Activated CD8-positive, alpha-beta memory T cell treated with anti-CD3 and anti-CD28 coated beads for 4 hours (primary cell): ENCODE measurements at places on chromosomes 5 and 9.

DNA sequence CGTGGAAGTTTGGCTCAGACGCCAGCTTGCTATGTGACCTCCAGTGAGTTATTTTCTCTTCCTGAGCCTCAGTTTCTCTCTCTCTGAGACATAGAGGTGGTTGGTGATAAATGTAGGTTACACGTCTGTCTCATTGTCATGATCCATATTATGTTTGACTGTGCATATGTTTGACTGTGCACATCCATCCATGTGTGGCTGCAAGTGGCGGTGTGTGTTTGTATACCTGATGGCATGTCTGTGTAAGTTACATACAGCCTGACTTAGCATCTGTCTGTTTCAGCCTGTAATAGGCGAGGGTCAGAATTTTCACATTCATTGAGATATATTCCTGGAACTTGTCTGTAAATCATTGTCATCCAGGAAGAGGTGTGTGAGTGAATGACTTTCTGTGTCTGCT is 3.3 kb downstream of the SPARC start:
- no peak for DNase-seq

GRCh38 chr5:149849966-149850910 is 94.4 kb downstream of the PDE6A start:
- DNase-seq = no peak

DNA sequence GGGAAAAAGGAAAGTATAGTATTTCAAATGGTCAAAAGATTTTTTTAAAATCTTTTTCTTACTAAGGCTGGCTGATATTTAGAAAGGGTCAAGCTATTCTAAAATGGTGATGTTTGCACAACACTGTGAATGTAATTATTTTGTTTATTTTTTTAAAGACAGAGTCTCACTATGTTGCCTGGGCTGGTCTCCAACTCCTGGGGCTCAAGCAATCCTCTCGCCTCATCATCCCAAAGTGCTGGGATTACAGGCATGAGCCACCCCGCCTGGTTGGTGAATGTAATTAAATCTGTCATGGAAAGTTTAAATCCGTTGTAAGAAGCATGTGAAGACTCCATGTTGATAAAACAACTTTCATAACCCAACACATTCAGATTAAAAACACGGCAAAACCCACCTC is 2.6 kb downstream of the UBTD2 start:
- DNase-seq = no peak

- DNase-seq = no peak
Observed at GRCh38 chr9:108103046-108103693, 613.6 kb upstream of the KLF4 start.

DNA sequence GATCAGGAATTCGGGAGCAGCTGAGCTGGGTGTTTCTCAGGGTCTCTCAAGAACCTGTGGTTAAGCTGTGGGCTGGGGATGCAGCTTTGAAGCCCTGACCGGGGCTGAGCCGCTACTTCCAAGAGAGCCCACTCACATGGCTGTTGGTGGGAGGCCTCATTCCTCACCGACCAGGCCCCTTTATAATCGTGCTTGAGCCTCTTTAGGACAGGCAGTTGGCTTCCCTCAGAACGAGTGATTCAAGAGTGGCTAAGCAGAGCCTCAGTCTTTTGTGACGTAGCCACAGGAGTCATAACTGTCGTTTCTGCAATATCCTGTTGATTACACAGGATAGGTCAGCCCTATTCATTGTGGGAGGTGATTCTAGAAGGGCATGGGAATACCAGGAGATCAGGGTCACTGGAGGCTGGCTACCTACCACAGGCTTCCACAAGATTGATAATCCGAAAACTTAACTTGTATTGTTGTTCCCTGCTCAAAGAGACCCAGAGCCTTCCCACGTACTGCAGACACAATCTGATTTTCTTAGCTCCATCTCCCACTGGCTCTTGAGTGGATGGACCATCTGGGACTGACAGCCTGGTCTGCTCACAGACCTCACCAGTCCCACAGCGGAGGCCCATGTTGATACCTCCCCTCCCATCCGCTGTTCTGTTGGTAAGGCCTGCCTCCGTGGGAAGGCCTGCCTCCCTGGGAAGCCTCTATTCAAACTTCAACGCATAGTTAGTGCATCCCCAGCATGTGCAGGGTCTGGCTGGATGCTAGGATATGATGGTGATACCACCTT is 3.0 kb upstream of the ERGIC1 start:
- no peak for DNase-seq

DNA sequence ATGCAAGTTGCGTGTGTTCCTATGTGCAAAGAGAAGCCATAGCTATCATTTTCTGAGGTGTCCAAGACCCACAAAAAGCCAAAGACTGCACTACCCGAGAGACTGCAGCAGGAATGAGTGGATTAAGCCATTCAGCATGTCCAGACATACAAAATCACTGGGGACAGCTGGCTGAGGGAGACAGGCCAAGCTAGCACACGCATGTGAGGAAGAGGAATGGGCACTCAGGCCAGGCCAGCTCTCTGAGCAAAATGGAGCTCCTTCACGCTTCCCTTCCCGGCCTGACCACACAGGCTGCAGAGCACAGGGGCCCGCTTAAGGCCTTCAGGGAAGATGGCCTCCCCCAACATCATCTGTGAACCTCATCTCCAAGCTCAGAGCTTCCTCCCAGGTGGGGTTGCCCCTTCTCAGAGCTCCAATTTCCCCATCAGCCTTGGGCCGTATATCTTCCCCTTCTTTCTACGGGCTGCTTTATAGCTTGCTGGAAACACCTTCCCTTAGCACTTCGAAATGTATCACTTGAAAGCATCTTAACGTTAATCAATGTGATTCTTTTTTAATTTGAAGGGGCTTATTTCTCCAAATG is 8.4 kb downstream of the DCANP1 start:
- DNase-seq = no peak

DNA sequence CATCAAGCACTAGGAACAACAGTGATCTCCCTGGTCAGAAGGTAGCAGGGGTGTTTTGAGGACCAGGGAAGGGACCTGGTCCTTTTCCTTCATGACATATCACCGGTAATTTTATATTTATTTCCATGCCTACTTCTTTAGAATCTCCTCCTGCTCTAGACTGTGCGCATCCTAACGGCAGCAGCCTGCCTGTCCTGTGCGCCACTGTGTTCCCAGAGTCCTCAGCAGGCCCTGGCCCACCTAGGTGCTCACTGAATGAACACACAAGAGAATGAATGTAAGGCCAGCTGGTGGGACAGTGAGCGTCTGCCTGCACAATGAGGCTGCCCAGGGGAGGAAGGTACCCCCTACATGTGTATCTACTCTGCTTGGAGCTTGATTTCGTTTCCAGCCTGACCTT is 51.5 kb downstream of the C5orf15 start:
- DNase-seq = no peak

DNA sequence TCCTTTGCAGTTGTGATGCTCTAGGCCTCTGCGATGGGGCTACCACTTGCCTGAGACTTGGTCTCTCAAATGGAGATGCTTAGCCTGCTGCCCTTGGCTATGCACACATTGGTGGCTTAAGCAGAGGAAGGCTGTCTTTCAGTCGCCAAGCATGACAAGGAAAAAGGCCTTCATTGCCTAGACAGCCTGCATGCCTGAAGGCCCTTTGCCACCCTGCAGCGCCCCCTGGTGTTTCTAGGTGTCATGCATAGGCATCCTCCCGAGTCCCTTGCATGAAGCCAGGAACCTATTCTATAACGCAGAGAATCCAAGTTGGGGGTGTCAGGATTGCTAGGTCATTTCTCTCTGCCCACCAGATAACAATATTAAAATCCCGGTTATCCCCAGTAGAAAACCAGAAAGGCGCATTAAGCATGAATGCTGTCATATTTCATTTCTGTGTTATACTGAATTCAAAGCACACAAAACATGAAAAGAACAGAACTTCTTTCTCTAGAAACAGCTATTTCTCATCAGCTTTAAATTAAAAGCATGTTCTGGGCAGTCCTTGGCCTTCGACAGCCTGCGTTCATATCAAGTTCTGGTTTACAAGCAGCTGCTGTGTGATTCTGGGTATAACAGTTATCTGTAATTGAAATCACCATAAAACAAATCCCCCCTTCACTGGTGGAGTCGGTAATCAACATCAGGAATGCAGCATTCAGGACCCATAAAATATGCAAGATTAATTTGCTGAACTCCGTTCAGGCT is 59.7 kb upstream of the TRPC7 start:
- no peak for DNase-seq

GRCh38 chr5:157816682-157817386 is 42.1 kb downstream of the CLINT1 start:
- DNase-seq = no peak

GRCh38 chr5:110623874-110624273 is 102.6 kb downstream of the TMEM232 start:
- DNase-seq = no peak

- no peak for DNase-seq
Observed at GRCh38 chr9:116686693-116687073, 422 bp upstream of the TRIM32 start.

- no peak for DNase-seq
Observed at GRCh38 chr5:52846182-52846842, 58.6 kb downstream of the ITGA1 start.

- no peak for DNase-seq
Observed at GRCh38 chr5:171857489-171857876, 71.9 kb downstream of the SMIM23 start.

DNA sequence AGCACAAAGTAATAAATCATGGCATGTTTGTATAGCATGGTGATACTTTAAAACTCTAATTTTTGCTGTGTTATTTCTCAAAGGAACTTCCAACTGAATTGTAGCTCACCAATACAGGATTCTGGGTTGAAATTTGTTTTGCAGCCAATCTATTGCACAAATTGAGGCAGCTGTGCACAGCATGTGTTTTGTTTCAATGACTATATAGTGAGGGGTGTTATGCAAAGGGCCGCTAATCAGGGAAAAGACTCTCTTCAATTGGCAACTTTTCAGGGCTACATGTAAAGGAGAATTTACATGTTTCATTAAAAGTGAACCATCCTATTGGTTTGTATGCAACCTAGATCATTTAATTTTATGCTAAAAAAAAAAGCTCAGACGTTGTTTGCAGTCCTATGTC is 44.6 kb downstream of the PLPPR1 start:
- no peak for DNase-seq

DNA sequence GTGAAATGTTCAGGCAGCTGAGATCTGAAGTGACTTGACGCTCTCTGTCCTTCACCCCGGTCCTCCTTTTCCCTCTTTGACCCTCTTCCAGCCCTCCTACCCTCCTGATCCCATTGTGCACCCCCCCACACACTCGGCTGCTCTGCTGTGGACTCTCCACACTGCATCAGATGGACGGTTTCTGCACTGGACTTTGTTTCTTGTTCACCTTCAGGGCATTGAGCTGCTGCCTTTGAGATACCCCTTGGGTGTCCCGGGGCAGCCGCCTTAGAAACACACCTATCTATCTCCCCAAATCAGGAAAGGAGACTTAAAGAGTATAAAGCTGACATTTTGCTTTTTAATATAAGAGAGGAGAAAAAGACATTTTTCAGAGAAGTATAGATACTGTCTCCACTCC is 27.5 kb downstream of the AMBP start:
- DNase-seq = no peak

GRCh38 chr9:37587521-37587920 is 4.9 kb downstream of the TOMM5 start:
- no peak for DNase-seq

DNA sequence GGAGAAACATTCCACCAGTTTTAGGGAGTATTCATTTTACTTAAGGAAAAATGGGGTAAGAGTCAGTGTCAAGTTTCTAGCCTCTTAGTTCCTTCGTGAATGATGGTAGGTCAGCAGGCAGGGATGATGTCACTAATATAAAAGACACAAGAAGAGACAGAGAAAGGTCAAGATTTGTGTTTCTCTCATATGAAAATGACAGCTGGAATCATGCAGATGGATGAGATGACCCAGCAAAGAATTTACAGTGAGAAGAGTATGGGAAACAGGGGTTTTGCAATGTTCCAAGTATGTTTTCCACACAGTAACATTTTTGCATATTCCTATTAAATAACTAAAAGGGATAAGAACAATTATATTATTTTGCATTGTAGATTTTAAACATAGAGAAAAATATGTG is 749.6 kb upstream of the DMAC1 start:
- DNase-seq = no peak

DNA sequence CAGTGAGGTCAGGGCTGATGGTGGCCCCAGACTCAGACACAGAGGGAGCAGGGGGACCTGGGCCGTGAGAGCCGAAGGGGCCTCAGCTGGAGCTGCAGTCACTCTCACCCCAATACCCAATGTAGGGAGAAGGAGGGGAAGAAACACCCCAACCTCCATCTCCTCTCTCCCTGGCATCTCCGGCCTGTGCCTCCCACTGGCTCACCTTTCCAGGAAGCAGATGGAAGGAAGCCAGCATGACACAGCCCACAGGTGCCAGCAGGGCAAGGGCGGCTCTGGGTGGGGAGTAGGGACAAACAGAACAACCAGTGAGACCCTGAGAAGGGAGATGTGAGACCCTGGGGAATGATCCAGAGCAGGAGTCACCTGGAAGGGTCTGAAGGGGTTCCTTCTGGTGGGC is 3.0 kb upstream of the CRB2 start:
- DNase-seq = no peak

DNA sequence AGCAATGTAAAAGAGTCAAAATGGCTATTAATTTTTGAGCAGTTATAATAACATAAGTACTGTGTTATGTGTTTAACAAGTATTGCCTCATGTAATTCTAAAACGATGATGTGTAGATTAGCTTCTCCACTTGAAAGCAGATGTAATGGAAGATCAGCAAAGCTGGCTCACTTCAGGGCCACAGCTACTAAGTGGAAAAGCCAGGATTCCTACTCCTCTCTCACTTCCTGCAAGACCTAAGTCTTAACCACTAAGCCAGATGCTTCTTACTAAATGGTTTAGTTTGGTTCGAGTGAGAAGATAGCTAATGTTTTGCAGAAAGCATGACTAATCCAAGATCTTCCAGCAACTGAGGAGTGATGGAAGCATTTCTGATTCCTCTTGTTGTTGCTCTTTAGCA is 15.7 kb upstream of the TNC start:
- DNase-seq = no peak

DNA sequence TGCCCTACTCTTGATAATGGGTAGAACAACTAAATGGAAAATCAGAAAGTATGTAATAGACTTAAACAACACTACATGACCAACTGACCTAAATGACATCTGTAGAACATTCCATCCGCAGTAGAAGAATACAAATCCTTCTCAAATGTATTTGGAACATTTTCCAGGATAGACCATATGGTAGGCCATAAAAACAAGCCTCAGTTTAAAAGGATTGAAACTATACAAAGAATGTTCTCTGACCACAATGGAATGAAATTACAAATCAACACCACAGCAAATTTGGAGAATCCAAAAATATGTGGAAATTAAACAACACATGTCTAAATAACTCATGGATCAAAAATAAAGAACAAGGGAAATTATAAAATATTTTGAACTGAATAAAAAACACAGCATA is 189.2 kb downstream of the NDUFS4 start:
- no peak for DNase-seq
